ENCODE measurements at places on chromosomes 7 and 10.

GRCh38 chr10:128373071-128373749 lies 247.0 kb upstream of the MKI67 start:
- peak; percentile 67 for DNase-seq

DNA sequence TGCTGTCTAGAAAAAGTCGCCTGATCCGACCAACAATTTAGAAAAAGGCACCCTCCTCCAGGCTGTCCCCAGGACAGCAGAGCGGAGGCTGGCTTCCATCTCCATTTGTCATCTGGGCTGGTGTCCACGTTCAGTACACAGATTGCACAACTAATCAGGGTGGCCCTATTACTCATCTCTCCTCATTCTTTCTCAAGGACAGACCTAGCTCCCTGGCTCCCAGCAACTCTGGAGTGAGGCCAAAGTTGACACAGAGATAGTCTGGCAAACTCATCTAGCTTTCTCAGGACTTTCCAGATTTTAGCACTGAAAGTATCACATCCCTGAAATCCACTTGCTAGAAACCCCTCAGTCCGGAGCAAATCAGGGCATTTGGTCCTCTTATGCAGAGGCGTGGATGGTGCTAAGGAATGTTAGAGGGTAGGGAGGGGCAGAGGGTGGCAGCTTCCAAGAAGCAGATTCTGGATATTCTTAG lies 75.1 kb downstream of the DNAH11 start:
- no peak for DNase-seq

DNA sequence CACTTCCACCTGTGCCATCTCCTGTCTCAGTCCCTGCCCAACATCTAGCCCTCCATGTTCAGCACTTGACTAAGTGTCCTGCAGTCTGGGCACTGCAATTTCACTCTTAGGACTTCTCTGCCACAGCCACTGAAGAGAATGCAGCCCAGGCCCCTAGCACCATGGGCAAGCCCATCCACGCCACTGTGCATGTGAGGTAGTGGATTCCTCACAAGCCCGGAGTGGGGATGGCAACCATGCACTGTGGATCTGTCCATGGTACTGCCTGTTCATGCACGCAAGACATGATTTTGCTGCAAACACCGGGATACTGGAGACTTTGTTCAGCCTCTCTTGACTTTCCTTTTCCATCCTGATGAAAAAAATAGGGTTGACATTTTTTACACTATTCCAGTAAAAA lies 12.3 kb downstream of the DDC start:
- DNase-seq, result no peak

GRCh38 chr10:87500646-87501048 lies 4.0 kb upstream of the MINPP1 start:
- no peak for DNase-seq

DNA sequence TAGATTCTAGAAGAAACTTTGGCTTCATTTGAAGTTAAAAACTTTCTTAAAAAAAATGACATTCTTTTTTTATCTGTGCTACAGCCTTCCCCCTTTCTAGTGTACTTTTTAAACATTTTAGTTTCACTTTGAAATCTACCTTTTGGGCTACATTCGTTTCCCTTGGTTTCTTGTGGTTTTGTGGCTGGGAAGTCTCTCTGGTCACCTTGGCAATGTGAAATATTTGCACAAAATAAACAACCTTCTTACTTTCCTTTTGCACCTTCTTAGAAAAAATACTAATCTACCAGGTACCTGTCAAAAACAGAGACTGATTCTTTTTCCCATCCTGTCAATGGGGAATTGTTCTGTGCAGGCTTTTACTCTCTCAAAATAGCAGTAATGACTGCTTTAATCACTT lies 350.2 kb downstream of the GATA3 start:
- peak; percentile 92 for DNase-seq

GRCh38 chr7:15104411-15105092 lies 202.0 kb upstream of the DGKB start:
- no peak for DNase-seq

- DNase-seq, result no peak
Measured at GRCh38 chr7:34501156-34501555, 156.9 kb upstream of the NPSR1 start.

DNA sequence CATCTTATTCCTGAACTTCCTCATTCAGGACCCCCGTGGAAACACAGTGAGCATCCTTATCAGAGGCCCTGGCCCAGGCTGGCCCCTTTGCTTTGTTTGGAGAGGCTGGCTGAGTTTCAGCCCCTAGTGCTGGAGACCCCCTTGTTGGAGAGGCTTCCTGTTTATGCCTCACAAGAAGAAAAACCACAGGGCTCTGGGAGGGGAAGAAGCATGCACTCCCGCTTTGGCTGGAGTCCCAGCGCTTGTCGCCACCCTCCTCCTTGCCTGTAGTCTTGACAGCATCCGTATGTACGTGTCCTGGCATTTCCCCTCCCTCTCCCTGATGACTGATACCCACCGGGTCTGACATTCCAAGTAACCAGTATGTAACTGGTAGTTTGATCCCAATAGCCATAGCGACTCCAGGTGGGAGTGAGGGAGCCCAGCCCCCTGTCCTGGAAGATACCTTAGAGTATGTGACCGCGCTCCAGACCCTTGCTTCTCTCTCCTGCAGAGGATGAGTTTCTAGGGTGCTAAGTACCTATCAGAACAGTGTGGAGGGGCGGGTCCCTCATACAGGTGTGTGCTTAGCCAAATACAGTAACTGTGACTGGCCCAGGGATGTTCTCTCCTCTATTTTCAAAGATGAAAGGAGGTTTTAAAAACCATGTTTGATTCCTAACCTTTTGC lies 6.9 kb upstream of the ATP6V0E2 start:
- DNase-seq, result peak; percentile 61

GRCh38 chr7:157679607-157680006 lies 342.8 kb downstream of the DNAJB6 start:
- no peak for DNase-seq

DNA sequence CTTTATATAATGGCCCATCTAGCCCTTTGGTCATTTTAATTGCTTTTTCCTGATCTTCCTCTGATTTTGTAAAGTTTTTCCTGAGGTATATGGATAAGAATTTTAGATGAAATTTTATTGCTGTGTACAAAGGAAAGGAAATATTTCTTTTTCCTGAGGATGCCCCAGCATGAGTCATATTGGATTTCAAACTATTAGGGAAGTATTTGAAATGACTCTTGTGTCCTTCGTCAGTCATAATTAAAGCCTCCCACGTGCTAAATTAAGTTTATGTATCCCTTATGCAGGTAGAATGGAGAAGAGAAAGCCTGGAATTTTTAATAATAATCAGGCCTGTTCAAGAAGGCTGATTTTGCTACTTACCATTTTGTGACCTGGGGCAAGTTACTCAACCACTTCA lies 82.6 kb upstream of the GLI3 start:
- DNase-seq, result no peak

GRCh38 chr7:151404216-151405011 lies 5.4 kb downstream of the WDR86 start:
- DNase-seq, result no peak

DNA sequence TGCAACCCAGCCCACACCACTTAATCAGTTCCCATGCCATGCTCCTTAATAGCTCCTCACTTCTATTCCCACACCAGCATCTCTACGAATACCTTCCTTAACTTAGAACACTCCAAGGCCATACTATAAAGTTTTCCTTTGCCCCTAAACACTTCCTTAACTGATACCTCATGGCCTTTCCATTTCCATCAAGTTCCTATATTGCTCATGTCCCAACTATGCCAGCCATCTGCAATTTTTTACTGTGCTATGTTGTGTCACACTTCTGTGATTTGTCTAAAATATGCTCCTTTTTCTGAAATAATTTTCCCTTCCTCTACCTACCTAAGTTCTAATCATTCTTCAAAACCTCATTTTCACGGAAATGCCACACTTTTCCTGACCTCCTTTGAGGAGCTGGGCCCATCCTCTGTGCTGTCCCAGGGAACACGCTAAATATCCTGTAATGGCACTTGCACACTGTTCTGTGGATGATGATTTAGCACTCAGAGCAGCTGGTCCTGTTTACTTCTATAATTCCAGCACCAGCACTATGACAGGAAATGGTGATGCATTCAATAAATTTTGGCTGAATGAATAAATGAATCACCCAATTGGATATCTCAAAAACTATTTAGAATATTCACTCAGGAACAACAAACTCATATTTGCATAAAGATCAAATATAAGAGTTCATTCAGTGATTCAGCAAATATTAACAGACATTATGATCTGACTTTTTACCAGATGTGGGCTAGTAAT lies 266.5 kb upstream of the HGF start:
- DNase-seq, result no peak

DNA sequence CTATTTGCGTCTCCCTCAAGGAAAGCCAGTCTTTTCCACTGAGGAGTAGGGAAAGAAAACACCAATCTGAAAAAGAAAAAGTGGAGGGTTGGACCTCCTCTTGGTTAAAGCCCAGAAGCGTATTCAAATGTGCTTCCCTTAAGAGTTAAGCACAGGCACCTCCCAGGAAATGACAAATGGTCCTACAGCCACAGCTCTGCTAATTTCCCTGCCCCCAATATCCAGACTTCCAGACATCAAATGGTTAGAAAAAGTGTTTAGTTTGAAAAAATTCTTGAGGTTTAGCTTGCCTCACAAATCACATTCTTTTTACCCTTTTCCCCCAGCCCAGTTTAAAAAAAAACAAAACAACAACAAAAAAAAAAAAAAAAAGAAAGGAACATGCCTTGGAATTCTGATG lies 19.0 kb upstream of the COL1A2 start:
- no peak for DNase-seq

DNA sequence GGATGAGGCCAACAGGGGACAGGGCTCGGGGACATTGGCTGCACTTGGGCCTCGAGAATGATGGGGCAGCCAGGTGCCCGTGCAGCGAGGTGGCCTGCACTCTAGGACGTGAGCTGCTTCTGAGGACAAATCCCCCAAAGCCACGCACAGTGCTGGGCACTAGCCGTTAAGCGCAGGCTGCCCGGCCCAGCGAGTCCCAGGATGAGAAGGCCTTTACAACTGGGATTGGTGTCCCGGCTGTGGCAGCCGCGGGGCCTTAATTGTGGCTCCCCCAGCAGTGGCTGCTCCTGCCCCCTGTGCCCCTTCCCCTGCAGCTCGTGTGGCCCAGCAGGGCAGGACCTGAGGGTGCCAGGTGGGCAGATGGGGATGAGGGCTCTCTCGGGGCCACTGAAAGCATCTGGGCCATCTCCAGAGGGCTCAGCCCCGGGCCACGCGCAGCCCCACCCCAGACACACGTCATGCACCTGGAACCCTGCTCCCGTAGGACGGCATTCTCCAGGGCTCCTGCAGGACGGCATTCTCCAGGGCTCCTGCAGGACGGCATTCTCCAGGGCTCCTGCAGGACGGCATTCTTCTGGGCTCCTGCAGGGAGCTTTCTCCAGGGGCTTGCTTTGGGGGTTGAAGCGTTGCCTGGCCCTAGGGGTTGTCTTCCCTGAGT lies 6.6 kb downstream of the PWWP2B start:
- DNase-seq, result no peak

- DNase-seq, result no peak
Measured at GRCh38 chr10:130044067-130045061, 66.3 kb downstream of the C10orf143 start.

- DNase-seq, result no peak
Measured at GRCh38 chr7:139946533-139946932, 116.2 kb downstream of the PARP12 start.

GRCh38 chr7:117034851-117035464 lies 81.7 kb downstream of the ST7 start:
- DNase-seq, result no peak

DNA sequence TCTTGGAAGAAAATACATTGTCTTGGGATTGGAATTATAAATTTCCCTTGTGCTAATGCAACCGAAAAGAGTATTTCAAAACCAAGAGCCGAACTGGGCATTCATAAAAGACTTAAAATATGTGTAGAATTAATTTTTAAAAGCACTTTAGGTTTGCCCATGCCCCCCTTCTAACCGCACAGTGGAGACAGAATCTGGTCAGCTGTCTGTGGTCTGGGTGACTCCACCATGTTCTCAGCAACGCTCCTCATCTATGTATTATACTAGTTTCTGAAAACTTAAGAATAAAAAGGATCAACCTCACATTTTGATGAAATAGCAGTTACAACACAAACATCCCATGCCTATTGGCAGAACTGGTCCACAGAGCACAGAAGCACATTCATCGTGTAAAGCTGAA lies 192.6 kb upstream of the C7orf33 start:
- no peak for DNase-seq

DNA sequence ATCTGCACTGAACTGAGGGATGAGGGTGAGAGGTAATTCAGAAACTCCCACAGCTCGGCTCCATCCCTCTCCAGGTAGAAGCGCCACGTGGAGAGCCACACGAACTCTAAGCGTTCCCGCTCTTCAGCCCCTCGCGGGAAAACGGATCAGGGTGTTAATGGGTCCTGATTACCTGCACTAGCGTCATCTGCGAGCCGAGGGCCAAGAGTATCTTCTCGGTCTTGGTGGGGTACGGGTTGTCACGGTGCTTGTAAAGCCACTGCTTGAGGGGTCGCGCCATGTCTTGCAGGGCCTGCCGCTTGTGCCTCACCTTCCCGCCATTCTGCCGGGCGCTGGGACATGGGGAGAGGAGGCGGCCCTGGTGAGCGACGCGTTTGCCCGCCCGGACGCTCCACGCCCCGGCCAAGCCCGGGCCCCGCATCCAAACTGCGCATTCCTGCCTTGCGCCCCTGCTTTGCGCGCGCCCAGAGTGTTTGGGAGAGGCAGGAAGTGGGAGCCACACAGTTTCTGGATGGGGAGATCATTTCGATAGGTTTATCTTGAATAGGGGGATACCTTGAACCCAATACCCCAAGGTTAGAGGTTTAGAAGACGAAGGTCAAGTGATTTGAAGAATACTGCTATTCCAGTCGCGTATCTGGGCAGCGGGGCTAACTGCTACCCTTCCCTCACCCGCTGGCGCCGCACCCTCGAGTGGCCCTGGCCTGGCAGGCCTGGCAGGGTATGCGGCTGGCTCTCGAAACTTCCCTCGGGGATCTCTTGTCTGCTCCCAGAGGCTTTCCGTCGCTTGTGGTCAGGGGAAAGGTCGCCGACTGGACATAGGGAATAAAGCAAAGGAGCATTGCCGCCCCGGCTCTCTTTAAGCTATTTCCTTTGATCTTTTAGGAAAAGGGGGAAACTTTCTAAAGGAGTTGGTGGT lies 4.2 kb downstream of the MKX start:
- no peak for DNase-seq

DNA sequence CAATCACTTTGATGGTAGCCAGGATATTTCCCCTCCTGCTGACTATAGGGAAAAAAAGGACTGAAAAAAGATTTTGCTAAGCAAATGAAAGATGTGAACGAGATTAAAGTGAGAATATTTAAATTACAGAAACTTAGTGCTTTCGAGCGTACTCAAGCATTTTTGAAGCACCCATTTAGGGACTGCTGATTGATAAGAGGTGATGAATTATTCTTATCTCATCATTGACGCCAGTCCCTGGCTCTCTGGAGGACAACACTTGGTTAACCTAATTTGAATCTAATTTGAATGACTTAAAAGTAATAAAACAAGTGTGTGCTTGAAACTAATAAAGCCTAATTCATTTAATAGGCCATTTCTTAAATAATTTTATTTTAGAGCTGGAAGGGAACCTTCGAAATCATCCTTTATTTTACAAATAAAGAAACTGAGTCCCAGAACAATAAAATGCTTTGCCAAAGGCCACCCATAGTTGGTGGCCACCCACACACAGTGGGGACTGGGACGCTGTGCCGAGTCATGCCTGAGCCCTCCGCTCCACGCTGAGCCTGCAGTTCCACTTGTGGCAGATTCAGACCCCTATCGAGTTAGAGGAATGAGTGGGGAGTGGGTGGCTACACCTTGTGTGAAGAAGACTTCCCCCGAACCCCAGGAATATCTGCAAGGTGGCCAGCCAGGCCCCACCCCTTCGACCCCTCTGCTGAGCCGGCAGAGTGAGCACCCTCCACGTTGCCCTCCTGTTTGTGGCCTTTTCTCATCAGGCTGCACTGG lies 61.1 kb upstream of the SAMD8 start:
- DNase-seq, result no peak

- DNase-seq, result no peak
Measured at GRCh38 chr7:1825897-1826741, 156.0 kb downstream of the ELFN1 start.
